ENCODE measurements at places on chromosomes 7 and 10.

DNA sequence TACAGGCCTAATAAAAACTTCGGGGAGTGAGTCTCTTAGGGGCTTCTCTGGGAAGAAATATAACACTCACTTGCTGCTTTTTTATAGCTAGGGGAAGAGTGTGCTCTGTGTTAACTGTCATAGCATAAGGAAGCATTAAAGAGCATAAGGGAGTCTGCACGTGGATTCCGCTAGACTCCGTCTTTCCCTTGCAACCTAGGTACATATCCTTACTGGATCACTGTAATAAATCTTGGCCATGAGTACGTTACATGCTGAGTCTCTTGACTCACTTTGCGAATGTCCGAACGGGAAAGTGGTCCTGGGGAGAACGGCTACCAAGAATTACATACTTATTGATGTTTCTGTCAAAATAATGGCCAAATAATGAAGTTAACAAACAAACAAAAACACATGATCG is 999.1 kb upstream of the MBL2 start:
- DNase-seq = no peak

GRCh38 chr10:2137549-2138174 is 400.3 kb upstream of the ADARB2 start:
- DNase-seq = no peak

- no peak for DNase-seq
Measured at GRCh38 chr7:131305152-131305551, 22.5 kb upstream of the MKLN1 start.

GRCh38 chr10:96585736-96586418 is 935 bp downstream of the TM9SF3 start:
- no peak for DNase-seq

DNA sequence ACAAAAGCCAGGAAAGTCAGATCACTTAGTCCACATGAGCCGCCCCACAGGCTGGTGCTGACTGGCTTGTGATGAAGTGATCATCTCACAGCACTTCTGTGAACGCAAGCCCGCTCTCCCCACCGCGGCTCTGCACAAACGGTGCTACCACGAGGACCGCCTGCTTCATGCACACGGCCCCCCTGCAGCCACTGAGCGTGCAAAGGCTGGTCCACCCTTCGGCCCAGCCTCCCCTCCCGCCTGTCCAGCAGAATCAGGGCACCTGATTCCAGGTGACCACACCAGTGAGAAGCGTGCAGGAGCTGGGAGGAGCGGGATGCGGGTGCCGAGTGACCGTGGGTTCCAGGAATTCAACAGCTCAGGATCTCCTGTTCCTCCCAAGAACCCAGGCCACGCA is 32.2 kb downstream of the MAD1L1 start:
- no peak for DNase-seq

GRCh38 chr7:50270531-50271018 is 33.9 kb upstream of the IKZF1 start:
- DNase-seq = peak; percentile 75

GRCh38 chr10:87642988-87643387 is 16.7 kb upstream of the PAPSS2 start:
- DNase-seq = no peak

DNA sequence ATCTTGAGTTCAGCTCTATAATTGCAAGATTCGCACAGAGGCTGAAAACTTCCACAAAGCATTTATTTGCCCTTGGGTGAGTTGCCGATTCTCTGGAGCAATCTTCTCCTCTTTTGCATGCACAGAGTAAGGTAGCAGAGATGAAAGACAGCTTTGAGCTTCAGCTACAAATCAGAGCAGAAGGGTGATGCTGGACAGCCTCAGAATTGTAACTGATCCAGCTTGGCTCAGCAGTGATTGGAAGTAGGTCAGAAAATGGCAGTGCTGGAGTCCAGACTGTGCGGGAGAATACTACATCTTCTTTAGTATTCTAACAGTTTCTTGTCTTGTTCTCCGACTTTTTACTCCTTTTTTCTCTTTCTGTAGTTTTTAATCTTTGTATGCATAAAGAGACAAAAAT is 55.4 kb upstream of the CDC14C start:
- DNase-seq = no peak

GRCh38 chr7:101921061-101921460 is 103.6 kb downstream of the CUX1 start:
- no peak for DNase-seq

- DNase-seq = no peak
Measured at GRCh38 chr7:137904833-137905232, 58.1 kb upstream of the DGKI start.

DNA sequence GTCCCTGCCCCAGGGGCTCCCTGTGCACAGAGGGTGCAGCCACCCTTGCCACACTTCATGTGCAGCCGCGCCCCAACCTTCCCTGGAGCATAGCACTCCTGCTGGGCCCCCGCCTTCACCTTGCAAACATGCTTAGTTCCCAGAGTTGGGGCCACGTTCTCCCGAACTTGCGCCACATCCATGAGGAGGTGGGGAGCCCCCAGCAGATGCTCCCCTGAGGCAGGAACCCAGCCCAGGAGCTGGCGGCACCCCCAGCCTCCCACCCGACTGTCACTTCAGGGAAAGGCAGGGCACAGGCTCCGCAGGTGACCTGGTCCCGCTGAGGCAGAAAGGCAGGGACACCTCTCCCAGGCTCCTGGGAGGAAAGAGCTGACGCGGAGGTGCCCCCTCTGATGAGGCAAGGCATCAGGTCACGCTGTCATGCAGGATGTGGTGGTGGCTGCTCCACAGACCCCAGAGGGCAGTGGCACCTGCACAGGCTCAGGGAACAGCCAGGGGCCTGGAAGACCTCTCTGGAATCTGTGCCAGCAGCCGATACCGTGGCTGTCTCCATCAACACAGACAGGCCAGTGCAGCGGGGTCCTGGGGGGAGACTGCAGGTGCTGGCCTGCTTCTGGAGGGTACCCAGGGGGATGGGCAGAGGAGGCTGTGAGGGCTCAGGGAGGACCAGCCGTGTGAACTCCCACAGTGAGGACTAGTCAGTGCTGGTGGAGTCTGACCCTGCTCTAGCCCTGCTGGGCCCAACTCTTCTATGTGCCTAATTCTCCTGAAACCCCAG is 221.3 kb downstream of the MAD1L1 start:
- no peak for DNase-seq

DNA sequence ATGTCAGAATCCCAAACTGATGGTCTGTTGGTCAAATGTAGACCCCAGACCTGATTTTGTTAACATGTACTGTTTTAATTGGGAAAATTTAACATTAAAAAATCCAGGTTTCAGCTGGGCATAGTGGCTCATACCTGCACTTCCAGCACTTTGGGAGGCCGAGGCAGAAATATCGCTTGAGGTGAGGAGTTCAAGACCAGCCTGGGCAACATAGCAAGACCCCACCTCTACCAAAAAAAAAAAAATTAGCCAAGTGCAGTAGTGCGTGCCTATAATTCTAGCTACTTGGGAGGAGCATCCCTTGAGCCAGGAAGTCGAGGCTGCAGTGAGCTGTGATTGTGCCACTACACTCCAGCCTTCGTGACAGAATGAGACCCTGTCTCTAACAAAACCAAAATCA is 15.9 kb upstream of the CAMK2G start:
- DNase-seq = no peak

DNA sequence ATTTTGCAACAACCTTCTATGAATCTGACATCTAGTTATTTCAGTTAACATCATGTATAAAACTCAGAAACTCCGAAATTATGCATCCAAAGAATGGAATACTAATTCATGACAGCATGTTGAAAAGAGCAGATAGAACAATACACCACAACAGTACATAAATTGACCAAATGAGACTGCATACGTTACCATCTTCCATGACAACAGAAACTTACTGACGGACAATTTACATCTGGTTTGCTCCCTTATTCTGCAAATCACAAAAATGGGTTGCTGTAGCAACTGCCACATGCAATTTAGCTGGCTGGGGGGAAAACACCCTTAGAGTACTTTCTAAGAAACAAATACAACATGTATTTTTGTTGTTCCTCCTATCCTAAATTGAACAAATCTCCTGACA is 14.3 kb downstream of the LRRN3 start:
- DNase-seq = no peak

DNA sequence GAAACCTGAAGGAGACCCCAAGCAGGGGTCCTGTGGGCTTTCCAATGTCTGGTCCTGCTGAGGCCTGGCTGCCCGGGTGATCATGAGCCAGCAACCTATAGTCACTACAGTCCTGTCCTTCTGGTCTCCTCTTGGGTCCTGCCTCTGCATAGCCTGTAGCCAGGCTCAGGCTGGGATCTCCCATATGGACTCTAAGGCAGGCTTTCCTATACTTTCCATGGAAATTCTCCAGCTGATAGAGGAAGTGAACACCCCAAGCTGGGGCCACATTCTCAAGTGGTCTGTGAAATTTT is 26.4 kb downstream of the ANXA8 start:
- DNase-seq = no peak

DNA sequence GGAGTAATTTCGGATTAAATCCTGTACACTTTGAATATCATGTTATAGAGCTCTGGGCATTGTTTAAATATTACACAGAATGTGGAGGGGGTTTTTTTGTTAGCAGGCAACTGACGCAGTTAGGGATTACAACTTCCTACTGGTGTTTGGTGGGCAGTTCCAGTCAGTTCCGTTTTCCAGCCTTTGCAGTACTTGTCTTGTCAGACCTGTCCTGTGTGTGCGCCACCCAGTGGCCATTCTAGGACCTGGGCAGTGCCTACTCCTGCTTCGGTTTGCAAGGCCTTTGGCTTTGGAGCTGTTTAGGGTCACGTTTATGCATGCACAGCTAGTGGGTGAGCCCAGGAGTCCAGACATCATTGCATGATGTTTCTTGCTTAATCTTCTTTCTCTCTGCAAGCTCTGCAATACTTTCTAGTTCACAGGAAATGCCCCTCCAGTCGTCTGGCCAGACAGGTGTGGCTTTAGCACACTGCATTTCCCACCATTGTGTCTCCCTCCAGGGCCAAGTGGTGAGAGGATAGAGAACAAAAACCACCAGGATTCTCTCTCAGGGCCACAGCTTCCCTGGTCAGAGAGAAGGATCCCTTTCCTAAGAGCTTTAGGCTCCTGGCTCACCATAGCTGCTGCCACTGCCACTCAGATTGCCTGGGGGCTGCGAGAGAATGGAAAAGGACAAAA is 96.5 kb upstream of the TARP start:
- DNase-seq = peak; percentile 39

GRCh38 chr10:59346321-59346720 is 16.0 kb downstream of the FAM13C start:
- DNase-seq = no peak

GRCh38 chr10:28788762-28789161 is 111.4 kb downstream of the BAMBI start:
- DNase-seq = no peak

DNA sequence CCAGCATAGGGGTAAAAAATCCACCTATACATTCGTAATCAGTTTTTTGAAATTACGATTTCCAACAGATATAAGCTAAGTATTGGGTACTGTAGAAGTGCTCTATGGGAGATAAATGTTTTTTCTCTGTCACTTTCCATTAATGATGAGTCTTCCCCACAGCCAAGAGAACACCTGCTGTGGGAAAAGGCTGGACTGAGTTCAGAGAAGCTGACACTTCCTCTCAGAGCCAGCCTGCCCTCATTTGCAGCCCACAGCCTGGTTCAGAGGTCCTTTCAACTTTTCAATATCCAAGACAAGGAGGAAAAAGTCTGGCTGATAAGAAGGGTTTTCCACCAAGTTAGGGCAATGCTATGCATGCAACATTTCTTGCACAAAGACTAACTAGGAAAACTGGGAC is 64.5 kb upstream of the DNAJB12 start:
- no peak for DNase-seq

GRCh38 chr7:92788559-92789183 is 47.7 kb downstream of the CDK6 start:
- no peak for DNase-seq

- DNase-seq = no peak
Measured at GRCh38 chr10:127877699-127878098, 15.0 kb downstream of the CLRN3 start.

DNA sequence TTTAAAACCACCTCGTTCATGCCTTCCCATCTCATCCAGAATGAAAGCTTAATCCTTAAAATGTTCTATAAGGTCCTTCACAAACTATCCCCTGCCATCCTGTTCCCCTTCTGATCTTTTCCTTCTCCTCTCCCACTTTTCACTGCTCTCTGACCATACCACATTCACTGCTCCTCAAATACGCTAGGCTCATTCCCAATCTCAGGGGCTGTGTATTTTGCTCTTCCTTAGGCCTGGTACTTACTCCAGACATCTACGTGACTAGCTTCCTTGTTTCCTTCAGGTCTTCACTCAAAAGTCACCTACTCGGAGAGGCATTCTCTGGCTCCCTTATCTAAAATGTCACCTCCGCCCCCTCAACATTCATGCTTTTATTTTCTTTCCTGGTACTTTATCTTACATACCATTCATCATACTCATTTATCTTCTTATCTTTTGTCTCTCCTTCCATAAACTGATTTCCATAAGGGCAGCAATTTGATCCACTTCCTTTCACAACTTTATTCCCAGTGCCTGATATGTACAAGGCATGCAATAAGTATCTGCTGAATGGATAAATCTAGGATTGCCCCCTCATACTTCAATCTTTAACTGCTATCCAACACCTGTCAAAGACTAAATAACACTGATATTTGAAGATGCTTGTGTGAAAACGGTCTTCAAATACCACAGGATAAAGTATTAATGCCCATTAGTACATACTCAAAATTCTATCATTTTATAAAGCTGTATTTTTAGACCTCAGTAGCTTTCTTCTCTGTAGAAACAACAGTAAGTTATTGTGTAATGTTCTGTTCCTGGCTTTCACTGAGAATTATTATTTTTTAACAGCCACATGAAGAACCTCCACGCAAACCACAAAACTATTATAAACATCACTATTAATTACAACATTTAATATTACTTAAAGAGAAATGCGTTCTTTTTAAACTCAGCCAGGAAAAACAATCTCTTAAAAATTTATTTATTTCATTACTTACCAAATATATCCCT is 27.0 kb downstream of the JMJD1C start:
- no peak for DNase-seq

GRCh38 chr10:12308736-12309375 is 40.5 kb upstream of the CAMK1D start:
- DNase-seq = no peak

- no peak for DNase-seq
Measured at GRCh38 chr7:44272456-44272855, 52.9 kb downstream of the CAMK2B start.

GRCh38 chr7:106864298-106865081 is 592 bp upstream of the PIK3CG start:
- no peak for DNase-seq

- DNase-seq = no peak
Measured at GRCh38 chr10:121104476-121105111, 253.4 kb downstream of the WDR11 start.

DNA sequence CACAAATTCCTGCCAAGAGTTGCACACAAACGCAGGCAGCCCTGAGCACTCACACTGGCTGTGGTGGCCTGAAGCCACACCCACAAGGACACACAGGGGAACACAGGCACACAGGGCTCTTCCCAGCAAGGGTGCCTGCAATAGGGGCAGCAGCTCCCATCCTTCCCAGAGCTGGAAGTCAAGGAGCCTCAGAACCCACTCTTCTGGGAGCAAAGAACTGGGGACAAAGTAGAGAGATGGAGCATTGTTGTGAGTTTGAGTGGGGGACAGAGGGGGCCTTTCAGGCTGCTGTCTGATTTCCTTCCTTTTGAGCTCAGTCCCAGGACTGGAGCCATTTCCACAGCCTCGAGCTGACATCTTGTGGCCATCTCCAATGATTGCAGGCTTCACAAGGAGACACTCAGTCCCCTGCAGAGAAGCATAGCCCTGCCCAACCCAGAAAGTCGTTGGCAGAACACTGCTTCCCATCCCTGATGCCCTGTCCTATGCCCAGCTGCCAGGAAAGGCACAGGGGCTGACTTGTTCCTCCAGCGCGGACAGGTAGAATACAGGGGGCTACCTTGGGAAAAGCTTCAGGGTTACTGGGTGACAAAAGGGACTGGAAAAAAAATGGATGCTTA is 34.4 kb upstream of the SLF2 start:
- no peak for DNase-seq

All from GM06990 (cell line).